ENCODE measurements at places on chromosomes 13 and 19.

- no peak for DNase-seq
Observed at GRCh38 chr19:6061376-6062130, 48.7 kb downstream of the RFX2 start.

DNA sequence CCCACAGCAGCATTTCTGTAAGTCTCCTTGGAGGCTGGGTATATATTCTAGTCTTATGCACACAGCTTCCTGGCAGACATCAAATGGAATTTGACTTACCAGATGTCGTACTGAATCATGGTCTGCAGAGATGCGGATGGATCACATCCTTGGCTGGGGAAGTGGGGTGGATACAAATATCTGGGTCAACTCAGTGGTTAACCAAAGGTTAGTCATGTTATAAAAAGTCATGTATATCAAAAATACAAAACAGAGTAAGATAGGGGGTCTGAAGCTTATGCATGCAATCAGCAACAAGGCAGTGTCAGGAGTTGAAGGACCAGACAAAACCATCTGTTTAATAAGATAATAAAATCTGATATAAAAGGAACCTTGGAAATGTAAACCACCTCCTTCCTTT lies 61.9 kb downstream of the WASF3 start:
- no peak for DNase-seq

GRCh38 chr19:29598036-29598435 lies 8.0 kb upstream of the POP4 start:
- DNase-seq, result no peak

- no peak for DNase-seq
Observed at GRCh38 chr13:70896136-70896535, 787.9 kb upstream of the KLHL1 start.

- DNase-seq, result no peak
Observed at GRCh38 chr13:110447058-110447511, 114.4 kb downstream of the RAB20 start.

- DNase-seq, result no peak
Observed at GRCh38 chr19:9323557-9323918, 441 bp upstream of the ZNF559 start.

DNA sequence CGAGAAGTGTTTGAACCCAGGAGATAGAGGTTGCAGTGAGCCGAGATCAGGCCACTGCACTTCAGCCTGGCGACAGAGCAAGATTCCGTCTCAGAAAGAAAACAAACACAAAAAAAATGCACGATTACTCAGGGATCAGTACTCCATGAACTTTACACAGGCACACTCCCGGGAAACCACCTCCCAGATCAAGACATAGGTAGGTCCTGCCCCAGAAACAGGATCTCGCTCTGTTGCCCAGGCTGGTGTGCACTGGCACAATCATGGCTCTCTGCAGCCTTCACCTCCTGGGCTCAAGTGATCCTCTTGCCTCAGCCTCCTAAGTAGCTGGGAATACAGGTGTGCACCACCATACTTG lies 11.2 kb downstream of the VASP start:
- DNase-seq, result no peak

DNA sequence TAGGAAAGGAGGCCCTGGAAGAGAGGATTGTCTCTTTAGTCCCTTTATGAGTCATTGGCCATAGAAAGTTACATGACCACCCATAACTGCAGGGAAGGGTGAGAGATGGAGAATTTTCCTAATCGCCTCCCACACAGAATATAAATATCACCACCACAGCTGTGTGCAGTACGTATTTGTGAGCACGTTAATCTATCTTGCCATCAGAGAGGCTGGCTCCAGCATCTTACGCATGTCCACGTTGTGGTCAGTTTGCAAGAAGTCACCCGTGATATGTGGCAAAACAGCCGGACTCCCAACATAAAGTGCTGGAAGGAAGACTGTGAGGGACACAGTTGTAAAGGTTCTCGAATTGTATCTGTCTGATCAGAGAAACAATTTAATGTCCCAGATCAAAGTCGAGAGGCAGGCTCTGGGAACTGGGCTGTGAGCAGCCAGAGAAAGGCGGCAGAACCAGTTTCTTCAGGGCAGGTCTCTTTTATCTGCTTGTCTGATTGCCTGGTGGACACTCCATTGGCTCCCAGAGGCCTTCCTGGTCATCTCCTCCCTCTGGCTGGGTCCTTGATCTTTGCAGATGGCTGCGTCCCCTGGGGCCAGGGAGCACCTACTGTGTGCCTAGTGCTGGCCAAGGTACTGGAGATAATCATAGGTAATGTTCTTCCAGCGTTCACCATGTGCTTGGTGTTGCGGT lies 74.9 kb downstream of the SIPA1L3 start:
- no peak for DNase-seq

- DNase-seq, result peak; percentile 77
Observed at GRCh38 chr13:40664350-40665125, 1.9 kb downstream of the FOXO1 start.

DNA sequence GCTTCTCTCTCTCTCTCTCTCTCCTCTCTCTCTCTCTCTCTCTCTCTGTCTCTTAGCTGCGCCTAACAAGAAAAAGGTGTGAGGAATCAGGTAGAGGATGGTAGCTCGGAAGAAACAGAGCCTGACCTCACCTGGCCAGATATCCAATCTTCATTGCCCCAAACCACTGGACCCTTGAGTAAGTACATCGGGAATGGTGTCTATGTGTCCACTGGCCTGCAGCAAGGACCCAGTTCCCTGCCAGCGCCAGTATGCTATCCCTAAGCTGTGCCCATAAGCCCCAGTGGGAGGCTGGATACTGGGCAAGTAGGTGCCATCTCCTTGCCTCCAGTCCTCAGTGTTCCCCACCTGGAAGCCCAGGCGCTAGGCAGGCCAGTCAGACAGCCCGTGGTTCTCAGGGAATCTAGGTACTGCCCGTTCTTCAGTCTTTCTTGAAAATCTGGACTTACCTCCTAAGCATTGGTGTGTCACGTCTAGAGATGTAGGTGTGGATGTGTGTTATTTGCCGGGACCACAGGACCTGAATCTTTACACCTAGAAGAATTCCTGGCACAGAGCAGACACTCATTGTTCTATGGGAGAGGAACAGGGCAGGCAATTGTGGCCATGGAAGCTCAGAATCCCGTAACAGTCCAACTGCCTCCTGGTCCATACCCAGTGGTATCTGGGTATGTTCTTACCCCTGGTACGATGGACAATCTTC lies 7.3 kb downstream of the URAD start:
- DNase-seq, result no peak

GRCh38 chr19:31553112-31553845 lies 204.0 kb upstream of the TSHZ3 start:
- DNase-seq, result no peak

DNA sequence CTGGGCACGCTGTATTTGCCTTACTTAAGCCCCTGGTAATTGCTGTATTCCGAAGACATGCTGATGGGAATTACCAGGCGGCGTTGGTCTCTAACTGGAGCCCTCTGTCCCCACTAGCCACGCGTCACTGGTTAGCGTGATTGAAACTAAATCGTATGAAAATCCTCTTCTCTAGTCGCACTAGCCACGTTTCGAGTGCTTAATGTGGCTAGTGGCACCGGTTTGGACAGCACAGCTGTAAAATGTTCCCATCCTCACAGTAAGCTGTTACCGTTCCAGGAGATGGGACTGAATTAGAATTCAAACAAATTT lies 676 bp downstream of the BRCA2 start:
- DNase-seq, result no peak

DNA sequence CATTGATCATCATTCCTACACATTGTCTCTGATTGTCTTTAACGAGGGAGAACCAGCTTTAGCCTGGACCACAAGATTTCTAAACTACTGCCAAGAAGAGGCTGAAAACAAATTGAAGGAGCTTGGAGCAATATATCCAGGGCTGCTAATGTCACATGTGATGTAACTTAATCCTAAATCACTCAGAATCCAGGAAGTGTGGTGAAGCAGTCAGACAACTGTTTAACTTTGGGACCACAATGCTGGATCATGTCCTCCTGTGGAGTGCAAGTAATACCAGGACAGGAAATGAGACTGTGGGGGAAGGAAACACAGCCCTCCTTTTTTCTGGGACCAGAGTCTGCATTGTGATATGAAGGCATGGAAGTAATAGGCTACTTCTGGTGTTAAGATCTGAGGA lies 430.2 kb downstream of the KCTD12 start:
- DNase-seq, result no peak

- no peak for DNase-seq
Observed at GRCh38 chr19:18435178-18435841, 2.6 kb downstream of the ISYNA1 start.

DNA sequence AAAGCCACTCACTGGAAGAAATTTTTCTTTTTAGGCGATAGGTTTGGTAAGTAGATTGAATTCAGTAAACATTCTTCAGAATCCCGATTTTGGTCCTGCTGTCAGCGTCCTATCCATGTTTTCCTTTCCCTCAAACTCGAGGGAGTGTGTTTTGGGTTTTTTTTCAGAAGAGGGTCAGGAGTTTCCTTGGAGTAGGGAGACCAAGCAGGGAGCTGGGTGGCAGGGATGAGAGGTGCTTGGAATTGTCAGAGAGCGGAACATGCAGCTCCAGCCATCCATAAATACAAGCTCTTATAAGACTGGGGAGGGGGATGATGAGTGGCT lies 1.6 kb upstream of the PCDH8 start:
- DNase-seq, result no peak

DNA sequence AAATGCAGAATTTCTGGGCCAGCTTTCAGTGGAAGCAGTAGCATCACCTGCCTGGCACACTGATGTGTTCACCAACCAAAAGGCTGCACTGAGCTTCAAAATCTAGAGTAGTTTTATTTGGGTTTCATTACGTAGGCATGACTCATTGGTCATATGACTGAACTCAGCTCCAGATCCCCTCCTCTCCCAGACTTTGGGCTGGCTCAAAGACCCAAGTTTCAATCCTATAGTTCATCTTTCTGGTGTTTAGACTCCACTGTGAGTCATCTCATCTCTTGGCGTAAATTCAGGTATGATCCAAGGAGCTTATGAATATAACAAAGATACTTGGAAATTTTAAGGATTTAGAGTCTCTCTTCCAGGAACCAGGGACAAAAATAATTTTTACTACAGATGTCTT lies 17.7 kb downstream of the ZMYM5 start:
- no peak for DNase-seq

DNA sequence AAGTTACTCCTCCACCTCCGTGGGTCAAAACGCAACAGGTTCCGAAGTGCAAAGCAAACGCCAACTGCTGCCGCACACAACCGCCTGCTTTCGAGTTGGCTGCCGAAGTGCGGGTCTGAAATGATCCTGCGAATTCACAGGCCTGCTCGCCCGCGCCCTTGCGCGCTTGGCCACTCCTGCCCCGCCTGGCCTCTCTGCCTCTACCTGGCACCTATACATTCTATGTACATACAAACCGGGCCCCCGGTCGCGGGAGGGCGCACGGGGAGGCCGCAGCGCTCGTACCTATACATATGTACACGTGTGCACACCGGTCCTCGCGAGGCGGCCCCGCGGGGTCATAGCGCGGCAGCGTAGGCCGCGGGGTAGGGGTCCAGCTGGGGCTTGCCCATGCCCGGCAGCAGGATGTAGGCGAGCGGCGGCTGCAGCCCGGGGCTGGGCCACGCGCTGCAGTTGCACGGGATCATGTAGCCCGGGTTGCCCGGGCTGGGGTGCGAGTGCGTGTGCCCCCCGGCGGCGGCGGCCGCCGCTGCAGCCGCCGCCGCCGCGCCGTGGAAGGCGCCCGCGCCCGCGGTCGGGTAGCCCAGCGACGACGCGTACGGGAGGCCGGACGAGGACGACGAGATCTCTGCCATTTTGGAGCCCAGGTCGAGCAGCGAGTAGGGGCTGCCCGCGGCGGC lies 1.3 kb downstream of the SOX21 start:
- DNase-seq, result no peak

DNA sequence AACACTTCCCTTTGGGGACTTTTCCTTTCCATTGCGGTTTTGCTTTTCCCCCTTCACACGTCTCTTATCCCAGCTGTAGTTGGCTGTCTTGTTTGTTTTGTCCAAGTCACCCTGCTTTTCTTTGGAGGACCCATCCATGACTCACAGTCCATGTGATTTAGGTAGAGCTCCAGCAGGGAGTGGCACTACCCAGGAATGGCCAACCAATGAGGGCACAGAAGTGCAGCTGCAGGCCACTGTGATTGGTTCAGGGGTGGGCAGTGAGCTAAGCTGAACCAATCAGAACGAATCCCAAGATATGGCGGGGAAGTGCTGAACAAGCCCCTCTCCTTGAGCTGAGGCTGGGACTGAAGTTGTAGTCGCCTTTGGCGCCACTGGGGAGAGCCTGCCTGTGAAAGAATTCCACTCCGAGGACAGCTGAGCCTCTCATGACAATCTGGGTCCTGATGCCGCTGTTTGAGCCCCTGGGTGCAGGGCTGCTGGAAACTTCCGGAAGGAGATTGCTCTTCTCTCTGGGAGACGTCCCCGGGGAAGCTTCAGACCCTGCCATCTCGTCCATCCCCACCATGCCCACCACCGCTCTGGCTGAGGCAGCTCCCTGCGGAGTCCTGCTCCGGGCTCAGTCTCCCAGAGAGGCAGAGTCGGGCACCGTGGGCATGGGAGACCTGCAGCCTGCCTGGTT lies 62.9 kb upstream of the URI1 start:
- no peak for DNase-seq

DNA sequence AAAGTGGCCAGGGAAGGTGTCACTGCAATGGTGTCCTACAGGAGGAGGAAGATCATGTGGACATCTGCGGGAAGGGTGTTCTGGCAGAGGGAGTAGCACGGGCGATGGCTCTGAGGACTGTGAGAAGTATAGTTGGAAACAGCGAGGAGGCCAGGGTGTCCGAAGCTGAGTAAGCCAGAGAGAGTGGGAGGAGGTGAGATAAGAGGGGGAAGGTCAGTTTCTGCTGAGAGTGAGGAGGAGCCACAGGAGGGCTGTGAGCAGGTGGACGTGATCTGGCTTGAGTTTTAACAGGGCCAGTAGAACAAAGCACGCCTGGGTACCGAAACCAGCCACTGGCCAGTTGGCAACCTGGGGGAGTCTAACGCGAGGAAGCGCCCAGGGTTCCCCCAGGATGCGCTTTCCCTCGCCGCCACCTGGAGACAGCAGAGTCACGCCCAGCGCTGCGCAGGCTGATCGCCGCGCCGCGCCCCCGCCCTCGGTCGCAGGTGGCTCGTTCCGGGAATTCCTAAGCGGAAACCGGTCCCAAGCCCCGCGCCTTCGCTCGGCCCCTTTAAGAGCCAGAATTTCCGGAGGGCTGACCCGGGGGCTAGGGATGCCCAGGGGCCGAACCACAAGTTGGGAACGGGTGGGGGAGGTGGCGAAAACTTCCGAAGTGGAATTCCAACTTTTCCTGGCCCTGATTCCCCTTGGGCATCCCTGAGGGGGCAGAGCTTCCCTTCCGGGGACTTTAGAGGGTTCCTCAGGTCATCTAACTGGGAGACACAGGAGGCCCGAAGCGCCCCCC lies 1.1 kb upstream of the LSR start:
- peak; percentile 75 for DNase-seq

DNA sequence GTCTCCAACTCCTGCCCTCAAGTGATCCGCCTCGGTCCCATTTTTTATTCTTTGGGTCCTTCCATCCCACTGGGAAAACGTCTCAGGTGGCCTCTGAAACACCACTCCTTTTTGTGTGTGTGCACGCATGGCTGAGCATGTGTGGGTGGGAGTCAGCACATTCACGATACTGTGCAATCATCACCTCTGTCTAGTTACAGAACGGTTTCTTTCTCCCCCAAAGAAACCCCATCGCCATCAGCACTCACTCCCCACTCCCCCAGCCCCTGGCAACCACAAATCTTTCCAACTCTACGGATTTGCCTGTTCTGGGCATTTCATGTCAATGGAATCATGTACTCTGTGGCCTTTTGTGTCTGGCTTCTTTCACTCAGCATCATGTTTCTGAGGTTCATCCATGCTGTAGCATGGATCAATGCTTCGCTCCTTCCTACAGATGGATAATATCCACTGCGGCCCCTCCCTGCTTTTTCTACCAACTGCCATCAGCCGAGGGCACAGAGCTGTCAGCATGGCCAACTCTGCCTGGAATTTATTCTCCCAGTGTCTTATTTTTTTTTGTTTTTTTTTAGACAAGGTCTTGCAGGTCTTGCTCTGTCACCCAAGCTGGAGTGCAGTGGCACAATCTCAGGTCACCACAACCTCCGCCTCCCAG lies 9.7 kb downstream of the F2RL3 start:
- DNase-seq, result no peak
